ENCODE measurements at places on chromosomes 5 and 9.

DNA sequence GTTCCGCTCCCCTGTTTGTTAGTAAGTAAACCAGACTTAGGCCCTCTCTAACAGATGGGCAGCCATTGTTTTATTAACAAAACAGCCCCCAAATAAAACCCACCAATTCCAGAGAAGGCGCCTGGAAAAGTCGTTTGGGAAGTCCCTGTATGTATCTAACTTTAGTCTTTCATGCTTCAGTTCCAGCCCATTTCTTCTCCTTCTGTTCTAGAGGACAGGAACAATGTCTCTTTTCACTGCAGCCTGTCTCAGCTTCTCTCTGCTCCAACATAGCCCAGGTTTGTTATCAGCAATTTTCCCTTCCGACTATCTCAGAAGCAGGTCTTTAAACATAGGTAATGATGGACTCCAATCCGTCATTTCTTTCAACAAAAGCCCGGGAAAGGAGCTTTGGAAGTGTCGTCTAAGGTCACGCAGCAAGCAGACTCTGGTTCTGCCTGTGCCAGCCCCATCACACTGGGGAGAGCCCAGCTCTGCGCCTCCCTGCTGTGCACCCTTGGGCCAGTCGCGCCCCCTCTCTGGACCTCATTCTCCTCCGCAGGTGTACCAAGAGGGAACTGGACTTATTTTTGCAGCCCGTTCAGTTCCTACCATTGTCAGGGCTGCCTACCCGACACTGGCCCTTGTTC lies 9.6 kb upstream of the AKNA start:
- no peak for DNase-seq

DNA sequence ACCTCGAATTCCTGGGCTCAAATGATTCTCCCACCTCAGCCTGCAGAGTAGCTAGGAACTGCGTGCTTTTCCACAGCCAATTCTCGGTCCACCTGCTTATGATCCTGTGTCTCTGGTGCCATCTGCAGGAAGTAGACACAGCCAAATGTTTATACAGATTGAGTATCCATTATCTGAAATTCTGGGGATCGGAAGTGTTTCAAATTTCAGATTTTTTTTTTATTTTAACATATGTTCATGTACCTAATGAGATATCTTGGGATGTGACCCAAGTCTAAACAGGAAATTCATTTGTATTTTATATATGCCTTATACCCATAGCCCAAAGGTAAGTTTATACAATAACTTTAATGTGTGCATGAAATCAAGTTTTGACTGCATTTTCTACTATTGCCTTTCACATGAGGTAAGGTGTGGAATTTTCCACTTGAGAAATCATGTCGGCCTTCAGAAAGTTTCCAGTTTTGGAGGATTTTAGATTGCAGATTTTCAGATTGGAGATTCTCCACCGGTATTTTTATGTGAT lies 89.5 kb downstream of the ESM1 start:
- peak; percentile 58 for DNase-seq

- DNase-seq = peak; percentile 28
These were observed 18.3 kb upstream of the MLLT3 start for GRCh38 chr9:20640331-20641187.

DNA sequence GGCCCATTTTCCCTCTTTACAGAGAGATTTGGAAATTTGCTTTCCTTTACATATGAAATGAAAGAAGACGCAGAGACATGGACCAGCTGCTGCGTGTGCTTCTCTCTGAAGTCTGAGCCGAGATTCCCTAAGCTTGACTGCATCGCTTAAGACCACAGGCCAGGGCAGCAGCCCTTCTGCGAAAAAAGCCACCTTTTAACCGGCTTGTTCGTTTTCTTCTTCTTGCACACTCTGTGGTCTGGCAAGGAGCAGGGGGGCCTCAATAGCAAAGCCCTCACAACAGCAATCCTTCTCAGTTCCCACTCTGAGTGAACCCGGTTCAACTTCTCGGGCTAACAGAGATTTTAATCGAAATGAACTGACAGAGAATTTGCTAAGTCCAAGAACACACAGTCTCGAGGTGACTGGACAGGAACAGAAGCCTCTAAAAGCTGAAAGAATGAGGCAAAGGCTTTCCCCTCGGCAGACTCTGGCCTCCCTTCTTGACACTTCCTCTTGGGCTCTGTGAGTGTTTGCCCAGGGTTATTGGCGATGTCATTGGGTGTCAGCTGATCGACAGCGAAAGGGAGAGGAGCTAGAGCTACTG lies 512.9 kb upstream of the KLF4 start:
- peak; percentile 42 for DNase-seq

GRCh38 chr5:173239233-173239593 lies 4.2 kb upstream of the NKX2-5 start:
- no peak for DNase-seq

GRCh38 chr9:90477535-90477934 lies 165.1 kb downstream of the DIRAS2 start:
- no peak for DNase-seq

DNA sequence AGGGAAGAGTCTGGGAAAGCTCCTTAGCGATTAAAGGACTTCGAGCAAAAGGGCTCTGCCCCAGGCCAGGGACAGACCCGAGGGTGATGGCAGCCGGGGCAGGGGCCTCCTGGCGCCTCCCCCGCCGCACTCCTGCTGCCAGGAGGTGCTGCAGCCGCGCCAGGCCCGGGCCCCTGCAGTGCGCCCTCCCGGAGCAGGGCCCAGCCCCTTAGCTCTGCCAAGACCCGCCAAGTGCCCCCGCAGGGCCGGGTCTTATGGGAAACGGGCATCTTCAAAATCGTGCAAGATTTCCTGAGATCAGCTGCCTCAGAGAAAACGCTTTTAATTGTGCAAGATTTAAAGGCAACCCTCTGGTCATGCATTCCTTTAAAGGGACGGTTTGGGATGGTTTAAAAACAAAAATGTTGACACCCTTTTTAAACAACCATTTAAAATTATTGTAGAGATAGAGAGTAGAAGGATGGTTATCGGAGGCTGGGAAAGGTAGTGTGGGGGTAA lies 52.4 kb downstream of the CDC14B start:
- DNase-seq = peak; percentile 15

DNA sequence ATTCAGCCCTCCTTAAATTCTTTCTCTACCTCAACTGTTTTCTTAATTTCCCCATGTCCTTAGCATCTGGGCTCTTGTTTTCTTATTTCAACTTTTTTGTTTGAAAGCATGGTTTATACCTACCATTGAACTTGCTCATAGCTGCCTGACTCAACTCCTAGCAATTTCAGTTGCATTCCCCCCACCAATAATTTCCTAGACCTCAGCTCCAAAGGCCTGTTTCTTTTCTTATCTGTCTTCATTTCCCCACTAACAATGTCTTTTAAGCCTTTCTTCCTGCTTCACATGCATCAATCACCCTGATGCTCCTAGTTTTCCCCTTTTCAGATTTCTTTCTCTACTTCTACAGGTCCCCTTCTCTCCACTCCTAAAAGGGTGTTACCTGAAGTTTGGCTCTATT lies 129.7 kb upstream of the PDE4D start:
- peak; percentile 58 for DNase-seq

DNA sequence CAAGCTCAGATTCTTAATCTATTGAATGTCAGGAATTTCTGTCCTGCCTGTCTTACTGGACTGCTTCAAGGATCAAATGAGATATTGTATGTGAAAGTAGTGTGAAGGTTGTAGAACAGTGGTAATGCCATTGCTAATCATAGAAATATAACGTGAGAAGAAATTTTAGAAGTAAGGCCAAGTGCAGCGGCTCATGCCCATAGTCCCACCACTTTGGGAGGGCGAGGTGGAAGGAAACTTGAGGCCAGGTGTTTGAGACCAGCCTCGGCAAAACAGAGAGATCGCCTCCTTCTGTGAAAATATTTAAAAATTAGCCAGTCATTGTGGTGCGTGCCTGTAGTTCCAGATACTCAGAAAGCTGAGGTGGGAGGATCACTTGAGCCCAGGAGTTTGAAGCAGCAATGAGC lies 5.1 kb upstream of the HSPA5 start:
- DNase-seq = no peak

- DNase-seq = peak; percentile 6
These were observed 60.6 kb downstream of the DIAPH1 start for GRCh38 chr5:141558150-141558549.

DNA sequence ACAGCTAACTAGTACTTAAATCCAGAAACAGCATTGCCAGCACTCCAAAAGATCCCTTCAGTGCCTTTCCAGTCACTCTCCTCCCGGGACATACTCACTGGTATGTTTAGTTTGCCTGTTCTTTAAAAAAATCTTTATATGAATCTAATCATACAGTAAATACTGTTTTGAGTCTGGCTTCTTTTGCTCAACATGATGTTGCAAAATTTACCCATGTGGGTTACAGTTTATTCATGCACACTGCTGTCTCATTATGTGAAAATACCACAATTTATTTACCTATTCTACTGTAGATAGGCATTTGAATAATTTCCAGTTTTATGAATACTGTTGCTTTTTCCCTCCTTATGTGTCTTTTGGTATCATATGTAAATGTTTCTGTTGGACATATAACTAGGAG lies 13.5 kb downstream of the NDFIP1 start:
- no peak for DNase-seq

- no peak for DNase-seq
These were observed 65.0 kb downstream of the KIAA1958 start for GRCh38 chr9:112551641-112552040.

DNA sequence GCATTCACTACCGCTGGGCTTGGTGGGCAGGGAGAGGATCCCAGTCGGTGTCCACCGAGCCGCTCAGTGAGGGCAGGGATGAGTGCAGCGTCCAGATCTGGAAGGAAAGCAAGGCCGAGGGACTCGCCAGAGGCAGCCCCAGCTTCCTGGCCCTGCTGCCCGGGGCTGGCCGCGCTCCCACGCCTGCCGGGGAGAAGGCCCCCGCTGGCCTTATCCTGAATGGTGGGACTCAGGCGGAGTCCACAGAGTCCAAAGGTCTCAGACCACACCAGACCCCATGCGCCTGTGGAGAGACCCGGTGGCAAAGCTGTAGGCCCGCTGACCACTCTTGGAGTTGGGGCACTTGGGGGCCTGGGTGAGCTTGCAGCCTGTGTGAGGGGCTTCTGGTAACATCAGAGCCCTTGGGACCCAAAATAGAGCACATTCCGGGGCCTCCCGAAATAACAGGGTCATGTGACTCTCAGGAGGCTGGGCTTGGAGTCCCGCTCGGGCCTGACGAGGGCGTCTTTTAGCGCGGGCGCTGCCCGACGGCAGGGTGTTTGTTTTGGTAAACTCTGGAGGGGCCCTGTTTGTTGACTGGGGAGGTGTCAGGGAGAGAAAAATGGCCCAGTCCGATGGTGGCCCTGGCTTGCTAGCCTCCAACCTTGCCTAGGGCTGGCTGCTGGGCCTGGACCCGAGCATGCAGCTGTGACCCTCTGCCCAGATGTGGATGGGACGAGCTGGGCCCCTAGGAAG lies 2.8 kb downstream of the RXRA start:
- peak; percentile 39 for DNase-seq

GRCh38 chr5:169050146-169050571 lies 250.8 kb downstream of the SLIT3 start:
- peak; percentile 73 for DNase-seq

DNA sequence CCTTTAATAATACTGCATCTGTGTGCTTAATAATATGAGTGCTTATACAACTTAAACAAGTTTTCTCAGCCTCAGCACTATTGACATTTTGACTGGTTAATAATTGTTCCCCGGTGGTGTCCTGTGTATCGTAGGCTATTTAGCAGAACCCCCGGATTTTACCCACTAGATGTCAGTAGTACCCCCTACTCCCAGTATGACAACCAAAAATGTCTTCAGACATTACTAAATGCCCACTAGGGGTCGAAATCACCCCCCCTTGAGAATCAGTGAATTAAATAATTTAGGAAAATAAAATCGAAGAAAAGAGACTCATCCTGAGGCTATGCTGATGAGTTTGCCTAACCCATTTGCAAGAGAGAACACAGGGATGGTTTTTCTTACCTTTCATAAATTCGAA lies 166.3 kb downstream of the ATP10B start:
- DNase-seq = no peak

- DNase-seq = no peak
These were observed 50.5 kb downstream of the PRRT1B start for GRCh38 chr9:131595696-131596429.

DNA sequence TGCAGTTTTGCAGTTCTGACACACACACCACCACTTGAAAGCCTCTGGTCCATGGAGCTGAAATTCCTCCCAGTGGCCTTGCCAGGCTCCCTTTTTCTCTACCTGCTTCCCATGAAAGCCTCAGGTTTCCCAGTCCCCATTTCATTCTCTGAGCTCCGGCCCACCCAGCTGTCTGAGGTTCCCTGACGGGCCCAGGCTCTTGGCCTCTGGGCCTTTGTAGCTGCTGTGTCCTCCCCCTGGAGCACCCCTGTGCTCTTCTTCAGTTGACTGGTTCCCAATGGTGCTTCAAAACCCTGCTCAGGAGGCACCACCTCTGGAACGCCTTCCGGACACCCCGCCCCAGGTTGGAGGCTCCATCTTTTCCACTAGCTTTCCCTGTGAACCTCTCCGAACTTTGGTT lies 155.9 kb upstream of the SHB start:
- DNase-seq = no peak

- peak; percentile 98 for DNase-seq
These were observed 74.7 kb downstream of the WWC1 start for GRCh38 chr5:168366116-168366515.

- peak; percentile 62 for DNase-seq
These were observed 1.6 kb downstream of the ANXA6 start for GRCh38 chr5:151155775-151156506.

DNA sequence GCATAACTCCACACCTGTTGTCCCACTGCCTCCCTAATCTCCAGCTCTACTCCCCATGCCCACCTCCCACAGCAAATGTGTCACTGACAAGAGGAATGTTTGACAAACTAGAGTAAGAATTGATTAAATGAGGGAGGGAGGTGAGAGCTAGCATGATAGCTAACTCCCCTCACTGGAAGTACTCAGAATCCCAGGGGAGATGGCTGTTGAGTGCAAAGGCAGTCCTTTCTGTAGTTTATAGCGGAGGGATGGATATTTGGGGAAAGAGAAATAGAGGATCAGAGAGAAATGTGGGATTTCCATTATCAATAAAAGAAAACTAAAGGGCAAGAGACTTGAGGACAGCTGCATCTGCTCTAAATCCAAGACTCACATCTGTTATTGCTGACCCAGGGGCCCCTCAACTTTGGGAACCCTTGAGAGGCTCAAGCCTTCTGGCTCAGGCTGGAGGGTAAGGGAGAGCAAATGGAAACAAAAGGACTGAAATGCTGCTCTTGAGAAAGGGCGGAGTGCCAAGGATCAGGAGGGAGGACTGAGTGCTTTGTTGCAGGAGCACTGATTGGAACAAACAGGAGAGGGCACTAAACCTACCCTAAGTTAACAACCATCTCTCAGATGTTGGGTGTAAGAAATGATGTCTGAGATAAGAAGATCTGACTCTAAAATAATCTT lies 372.1 kb downstream of the NTRK2 start:
- DNase-seq = no peak
